ENCODE measurements at places on chromosomes 7 and 10. TPM values are rescaled to one million over a fixed set of nuclear protein-coding genes. Genes with fewer than 3 reads are reported as not detected.

GRCh38 chr7:12951397-12951801, 264.0 kb downstream of the ARL4A start:
- peak; percentile 23 for DNase-seq

DNA sequence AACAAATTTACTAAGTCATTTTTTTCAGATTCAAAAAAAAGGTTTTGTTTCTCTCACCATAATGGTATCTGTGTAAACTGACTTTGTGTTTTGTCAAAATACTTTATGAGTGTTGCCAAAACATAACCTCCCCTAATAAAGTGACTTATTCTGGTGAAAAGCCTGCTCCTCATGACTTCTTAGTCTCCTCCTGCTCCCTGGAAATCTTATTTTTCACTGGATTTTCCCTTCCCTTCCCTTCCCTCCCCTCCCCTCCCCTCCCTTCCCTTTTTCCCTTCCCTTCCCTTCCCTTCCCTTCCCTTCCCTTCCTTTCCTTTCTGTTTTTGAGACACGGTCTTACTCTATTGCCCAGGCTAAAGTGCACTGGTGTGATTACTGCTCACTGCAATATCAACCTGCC, 650.1 kb upstream of the GHITM start:
- no peak for DNase-seq

GRCh38 chr7:50226669-50227068, 77.8 kb upstream of the IKZF1 start:
- DNase-seq, result no peak

DNA sequence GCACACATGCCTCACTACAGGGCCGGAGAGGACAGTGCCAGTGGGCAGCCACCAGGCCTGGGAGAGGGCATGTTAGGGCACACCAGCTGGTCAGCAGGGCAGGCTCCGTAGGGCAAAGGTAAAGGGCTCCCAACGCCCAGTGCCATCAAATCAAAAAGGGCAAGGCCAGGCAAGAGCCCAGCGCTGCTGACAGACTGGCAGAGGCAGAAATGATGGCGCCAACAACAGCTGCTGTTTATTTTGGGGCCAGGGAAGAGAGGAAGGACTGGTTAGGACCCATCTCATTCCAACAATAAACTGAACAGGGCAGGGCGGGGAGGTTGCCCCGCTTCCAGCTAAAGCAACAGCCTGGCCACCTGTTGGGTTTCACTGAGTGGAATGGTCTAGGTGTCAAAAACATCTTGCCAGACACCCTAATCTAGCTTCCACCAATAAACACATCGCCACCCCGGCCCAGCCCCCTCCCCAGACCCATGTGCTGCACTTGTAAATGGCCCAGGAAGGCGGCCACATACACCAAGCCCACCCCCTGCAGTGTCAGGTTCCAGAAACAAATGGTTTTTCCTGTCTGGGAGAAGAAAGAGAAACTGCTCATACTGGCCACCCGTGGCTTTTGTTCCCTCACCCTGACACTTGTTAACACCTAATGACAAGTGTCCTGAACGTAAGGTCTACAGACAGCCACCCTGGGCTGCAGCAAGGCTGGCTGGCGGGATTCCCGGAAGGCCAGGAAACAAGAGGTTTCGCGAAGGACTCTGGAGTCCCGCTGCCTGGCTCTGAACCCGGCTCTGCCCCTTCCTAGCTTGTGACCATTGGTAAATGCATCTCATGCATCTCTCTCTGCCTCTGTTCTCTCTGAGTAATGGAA, 15.3 kb downstream of the SH3PXD2A start:
- DNase-seq, result no peak

DNA sequence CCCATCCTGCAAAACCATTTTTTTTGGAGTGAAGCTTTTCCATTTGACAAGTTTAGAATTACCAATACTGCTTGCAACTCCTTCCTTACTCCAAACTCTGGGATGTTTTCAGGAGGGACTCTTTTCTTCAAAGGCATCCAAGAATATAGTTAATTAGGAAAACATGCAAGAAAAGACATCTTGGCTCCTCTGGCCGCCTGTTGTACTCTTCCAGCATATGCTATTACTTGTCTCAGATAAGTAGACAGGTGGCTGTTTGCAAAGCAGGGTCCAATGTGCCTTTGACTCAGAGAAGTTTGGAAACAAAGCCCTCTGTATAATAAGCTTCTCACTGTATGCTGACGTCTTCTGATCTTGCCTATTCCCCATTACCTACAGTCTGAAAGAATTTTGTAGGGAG, 746.5 kb downstream of the AUTS2 start:
- DNase-seq, result no peak

- DNase-seq, result no peak
Measured at GRCh38 chr10:69434169-69434568, 17.1 kb upstream of the TSPAN15 start.

GRCh38 chr7:68155676-68156075, 1159.0 kb downstream of the TYW1 start:
- no peak for DNase-seq

GRCh38 chr10:105597312-105597711, 956.2 kb downstream of the SORCS3 start:
- DNase-seq, result no peak

DNA sequence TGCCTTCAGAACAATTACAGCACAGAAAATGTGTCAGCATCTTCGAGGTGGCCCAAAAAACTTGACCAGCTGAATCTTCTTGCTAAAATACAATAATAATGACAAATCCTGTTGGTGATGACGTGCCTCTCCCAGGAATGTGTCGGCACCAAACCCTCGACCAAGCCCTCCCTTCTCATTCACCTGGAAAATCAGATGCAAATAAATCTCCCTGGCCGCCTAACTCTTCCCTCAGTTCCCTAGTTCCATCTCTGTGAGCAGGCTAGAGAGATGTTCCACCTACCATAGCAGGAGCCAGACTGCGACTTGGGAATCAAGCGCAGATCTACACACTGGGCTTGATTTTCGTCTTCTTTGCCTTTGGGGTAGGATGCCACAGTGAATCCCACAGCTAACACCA, 4.1 kb downstream of the PRSS1 start:
- no peak for DNase-seq

- no peak for DNase-seq
Measured at GRCh38 chr10:101284101-101284743, 55.0 kb upstream of the LBX1 start.

GRCh38 chr7:47577321-47577919, 4.5 kb downstream of the TNS3 start:
- DNase-seq, result no peak

DNA sequence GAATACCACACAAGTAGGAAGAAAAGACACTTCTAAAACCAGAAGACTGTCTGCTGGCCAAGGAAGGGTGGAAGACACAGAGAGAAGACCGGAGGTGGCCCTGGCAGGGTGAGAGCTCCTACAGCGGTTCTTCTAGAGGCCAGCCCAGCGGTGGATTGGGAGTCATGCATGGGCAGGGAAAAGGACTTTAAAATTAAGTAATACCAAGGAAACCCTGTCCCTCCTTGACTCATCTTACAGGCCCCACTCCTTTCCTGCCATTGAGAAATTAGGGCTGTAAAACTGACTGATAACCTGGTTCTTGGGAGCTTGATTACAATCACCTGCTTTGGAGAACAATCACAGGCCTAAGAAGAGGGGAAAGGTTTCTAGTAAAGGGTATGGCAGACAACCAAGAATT, 16.1 kb downstream of the CALML3 start:
- no peak for DNase-seq

DNA sequence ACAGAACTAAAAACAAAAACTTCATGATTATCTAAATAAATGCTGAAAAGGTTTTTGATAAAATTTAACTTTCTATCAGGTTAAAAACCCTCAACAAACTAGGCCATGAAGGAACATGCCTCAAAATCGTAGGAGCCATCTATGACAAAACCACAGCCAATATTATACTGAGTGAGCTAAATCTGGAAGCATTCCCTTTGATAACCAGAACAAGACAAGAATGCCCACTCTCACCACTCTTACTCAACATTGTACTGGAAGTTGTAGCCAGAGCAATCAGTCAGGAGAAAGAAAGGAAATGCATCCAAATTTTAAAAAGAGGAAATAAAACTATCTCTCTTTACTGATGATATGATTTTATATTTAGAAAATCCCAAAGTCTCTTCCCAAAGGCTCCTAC, 228.7 kb downstream of the CHRM2 start:
- no peak for DNase-seq

- DNase-seq, result no peak
Measured at GRCh38 chr10:119209035-119209735, 1.8 kb downstream of the GRK5 start.

GRCh38 chr7:2041496-2042367, 191.0 kb downstream of the MAD1L1 start:
- no peak for DNase-seq

DNA sequence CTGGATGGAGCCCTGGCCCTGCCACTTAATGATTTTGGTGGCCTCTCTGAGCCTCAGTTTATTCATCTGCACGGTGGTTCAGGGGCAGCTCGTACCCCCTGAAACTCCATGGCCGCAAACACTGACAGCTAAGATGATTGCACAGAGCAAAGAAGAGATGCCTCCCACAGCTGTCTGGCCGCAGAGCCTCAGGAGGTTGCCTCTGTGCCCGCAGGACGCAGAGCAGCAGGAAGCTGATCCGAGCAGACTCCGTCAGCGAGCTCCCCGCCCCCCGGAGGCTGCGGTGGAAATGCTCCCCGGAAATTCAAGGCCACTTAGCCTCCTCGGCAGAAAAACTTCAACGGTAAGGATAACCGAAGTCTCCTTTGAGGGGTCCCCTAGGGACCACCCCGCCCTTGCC, 30.2 kb upstream of the C10orf53 start:
- no peak for DNase-seq

GRCh38 chr10:31927884-31928548, 615 bp downstream of the ARHGAP12 start:
- no peak for DNase-seq

GRCh38 chr7:149633976-149634945, 136.7 kb upstream of the ZNF746 start:
- no peak for DNase-seq

DNA sequence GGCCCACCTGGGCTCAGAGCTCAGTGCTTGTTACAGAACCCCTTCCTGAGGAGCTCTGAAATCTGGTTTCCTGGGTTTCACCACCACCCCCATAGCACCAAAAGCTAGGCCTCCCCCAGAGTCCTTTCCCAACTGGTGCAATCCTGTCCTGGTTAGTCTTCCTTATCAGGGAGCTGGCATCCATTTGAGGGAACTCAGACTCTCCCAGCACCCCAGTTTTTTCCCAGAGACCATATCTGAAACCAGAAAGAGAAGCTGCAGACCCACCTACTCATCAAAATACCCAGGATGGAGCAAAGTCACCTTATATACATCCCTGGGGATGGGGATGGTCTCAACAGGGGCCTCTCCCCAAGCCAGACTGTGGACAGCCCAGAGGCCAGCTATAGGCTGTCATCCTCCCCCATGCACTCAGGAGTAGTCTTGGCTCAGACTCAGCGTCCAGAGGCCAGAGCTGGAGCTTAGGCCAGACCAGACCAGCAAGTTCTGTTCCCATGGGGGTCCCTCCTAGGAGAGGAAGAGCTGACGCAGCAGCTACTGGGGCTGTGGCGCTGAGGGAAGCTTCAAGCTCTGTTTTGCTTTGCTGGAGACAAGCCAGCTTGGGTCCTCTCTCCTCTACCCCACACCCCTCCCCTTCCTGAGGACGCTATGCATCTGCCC, 3.0 kb downstream of the TBATA start:
- no peak for DNase-seq

The CCL24 gene
- total RNA-seq, result not detected

The ST8SIA6 gene
- total RNA-seq, result not detected

The ACSM6 gene
- total RNA-seq, result not detected

The VKORC1L1 gene
- 22.2 TPM for total RNA-seq

The TYW1B gene
- total RNA-seq, result 1.3 TPM

The TEX36 gene
- not detected for total RNA-seq

The HOXA10 gene
- total RNA-seq, result 10.3 TPM

The PTF1A gene
- not detected for total RNA-seq

The IDI1 gene
- 55.3 TPM for total RNA-seq

The NAT16 gene
- total RNA-seq, result not detected

The ATP6V0A4 gene
- not detected for total RNA-seq

The FGFR2 gene
- 0.23 TPM for total RNA-seq

The AHR gene
- total RNA-seq, result 51.8 TPM

The GLI3 gene
- total RNA-seq, result 10.9 TPM
